Bronchial epithelial cell (primary cell): ENCODE measurements at places on chromosomes 4 and X. TPM values are rescaled to one million over a fixed set of nuclear protein-coding genes. Genes with fewer than 3 reads are reported as not detected.

DNA sequence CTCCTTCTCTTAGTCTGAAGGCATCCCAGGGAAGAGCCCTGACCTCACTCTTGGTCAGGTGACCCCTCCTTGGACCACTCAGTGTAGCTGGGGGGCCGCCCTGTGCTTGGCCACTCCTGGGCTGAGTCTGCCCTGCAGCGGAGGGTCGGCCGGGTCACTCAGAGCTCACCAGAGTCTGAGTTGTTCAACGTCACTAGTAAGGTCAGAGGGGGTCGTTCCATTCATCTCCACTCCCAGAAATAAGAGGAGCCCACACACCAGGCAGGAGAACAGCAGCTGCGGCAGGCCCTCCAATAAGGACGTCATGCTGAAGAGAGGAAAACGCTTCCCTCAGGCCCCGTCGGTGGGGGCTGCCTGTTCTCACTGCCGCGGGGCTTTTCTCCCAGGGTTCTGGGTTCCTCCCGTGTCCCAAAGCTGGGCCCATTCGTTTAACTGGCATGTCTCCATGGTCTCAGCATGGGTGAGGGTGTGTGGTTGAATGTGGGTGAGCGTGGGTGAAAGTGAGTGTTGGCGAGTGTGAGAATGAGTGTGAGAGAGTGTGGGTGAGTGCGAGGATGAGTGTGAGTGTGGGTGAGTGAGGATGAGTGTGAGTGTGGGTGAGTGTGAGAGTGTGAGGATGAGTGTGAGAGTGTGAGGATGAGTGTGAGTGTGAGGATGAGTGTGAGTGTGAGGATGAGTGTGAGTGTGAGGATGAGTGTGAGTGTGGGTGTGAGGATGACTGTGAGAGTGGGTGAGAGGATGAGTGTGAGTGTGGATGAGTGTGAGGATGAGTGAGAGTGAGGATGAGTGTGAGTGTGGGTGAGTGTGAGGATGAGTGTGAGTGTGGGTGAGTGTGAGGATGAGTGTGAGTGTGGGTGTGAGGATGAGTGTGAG, 47.7 kb downstream of the ING2 start:
- DNase-seq, result no peak

GRCh38 chrX:56729152-56729850, at the start of gene NBDY:
Gene NBDY (plus strand): TSS chrX:56729243. CDS start chrX:56729354, 111 bp downstream.
- DNase-seq, result peak; percentile 33

- DNase-seq, result peak; percentile 13
These were observed 35.3 kb upstream of the DCX start for GRCh38 chrX:111447298-111447697.

DNA sequence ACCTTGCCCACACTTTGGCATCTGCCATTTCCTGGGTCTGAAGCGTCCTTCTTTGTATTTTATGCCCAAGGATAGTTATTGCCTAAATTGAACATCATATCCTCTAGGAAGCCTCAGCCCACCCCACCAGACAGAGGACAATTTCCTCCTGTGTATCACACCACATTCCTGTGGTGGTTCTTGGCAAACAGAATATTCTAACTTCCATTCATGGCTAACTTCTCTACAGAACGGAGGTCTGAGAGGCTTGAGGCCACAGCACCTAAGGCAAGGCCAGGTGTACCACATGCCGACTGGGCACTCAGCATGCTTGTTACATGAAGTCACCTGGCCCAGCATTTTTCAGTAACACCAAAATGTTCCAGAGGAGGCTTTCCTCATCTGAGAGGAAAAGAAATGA, 42.4 kb downstream of the CD99L2 start:
- DNase-seq, result peak; percentile 84

DNA sequence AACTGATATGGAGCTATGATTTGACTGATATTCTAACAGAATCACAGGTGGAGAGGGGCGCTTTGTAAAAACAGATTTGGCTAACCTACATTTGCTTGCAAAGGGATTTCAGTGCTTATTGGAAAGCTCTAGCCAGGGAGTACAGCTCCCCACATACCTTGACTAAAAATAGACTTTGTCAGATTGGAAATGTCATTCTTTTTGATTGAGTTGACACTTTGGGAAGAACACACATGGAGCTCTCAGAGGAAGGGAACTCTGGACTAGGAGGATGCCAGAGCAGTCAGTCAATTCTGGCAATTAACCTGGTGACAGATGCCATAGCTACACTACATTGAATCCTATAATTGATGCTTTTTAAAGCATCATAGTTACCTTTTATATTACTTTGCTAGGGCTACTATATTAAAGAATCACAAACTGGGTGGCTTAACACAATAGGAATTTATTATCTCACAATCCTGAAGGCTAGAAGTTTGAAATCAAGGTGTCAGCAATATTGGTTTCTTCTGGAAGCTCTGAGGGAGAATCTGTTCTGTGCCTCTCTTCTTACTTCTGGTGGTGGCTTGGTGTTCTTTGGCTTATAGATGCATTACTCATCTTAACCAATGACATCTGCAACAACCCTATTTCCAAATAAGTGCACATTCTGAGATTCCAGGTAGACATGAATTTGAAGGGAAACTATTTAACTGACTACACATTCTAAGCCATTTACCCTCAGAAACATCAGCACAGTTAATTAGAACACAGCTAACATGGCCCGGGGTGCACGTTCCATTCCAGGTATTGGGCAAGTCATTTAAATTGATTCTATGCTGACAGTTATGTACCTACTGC, 8.4 kb upstream of the HERC3 start:
- no peak for DNase-seq

GRCh38 chr4:133910165-133910564, 291.4 kb downstream of the PABPC4L start:
- no peak for DNase-seq

- no peak for DNase-seq
These were observed 66.1 kb upstream of the CLNK start for GRCh38 chr4:10750714-10751113.

- no peak for DNase-seq
These were observed 60.6 kb upstream of the TLR2 start for GRCh38 chr4:153623491-153623890.

DNA sequence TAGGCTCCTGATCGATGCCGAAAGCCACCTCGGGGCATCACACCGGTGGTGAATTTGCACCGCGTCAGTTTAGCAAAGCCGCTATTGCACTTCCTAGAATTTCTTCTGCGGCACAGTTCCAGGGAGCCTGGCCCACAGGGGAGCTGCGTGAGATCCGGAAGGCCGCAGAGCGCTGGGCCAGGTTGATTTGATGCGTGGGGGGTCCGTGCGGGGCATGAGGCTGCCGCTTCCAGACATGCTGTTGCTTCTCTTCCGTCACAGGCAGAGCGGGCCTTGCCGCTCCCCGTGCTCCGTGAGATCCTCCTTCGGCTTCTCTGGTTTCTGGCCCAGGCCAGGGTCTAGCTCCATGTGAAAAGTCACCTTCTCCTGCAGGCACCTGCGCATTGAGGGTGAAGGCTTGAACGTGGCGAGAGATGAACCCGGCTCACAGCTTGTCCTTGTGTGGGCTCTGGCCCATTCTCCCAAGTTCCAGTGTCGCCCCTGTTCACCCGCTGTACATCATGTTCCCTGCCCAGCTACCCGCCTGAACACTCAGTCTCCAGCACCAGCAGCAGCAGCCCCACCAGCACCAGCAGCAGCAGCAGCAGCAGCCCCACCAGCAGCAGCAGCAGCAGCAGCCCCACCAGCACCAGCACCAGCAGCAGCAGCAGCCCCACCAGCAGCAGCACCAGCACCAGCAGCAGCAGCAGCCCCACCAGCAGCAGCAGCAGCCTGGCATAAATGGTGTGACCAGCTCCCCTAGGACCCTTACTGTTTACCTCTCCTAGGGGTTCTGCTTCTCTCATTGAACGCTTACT, 131.2 kb downstream of the TRIML1 start:
- no peak for DNase-seq

GRCh38 chrX:51893931-51894696, 691 bp downstream of the MAGED1 start:
- no peak for DNase-seq

- no peak for DNase-seq
These were observed 704.8 kb downstream of the ARAP2 start for GRCh38 chr4:35539404-35540055.

DNA sequence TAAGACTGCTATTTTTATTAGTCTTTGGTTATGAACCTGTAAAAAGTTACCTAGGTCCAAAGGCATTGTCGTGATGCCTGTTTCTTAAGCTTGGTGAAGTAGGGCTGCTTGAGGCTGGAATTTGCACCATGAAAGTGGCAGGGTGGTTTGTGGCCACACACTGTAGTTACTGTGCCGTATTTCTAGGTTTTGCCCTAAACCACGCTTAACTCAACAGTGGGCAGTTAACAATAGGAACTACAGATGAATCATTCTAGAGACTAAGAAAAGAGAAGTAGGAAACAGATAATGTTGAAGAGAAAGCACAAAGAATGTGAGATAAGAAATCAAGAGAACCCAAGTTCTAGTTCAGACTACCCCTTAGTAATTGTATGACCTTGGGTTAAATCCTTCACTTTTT, 11.5 kb downstream of the ETNPPL start:
- no peak for DNase-seq

GRCh38 chrX:100407784-100408712, 2.0 kb downstream of the PCDH19 start:
- DNase-seq, result no peak

DNA sequence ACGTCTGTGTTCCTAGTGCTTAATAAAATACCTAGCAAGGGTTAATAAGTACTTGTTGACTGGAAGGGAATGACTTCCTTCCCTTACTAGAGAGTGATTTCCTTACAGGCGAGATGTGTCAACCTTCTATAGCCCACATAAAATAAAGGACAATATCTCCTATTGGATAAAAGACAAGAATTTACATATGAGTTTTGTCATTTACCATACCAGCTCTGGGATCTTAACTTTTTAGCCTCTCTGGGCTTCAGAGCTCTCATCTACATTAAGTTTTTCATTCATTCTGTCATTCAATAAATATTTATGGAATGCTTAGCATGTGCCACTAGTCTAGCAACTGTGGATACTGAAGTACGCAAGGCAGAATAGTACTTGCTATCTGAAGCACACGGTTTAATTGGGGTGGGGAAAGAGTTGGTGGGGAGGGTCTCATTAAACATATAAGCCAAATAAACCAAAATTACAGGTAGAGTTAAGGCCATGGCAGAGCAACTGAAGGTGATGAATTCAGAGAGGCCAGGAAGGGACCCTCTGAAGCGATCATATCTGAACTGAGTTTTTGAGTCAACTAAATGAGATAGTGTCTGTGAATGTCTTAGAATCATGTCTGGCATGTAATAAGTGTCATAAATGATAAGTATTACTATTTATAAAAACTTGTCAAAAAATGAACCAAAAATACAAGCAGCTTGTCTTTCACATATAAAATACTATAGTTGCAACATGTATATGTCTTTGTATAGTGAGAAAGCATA, 91.6 kb upstream of the BMP2K start:
- no peak for DNase-seq

GRCh38 chrX:8418301-8418700, 46.3 kb upstream of the VCX3B start:
- DNase-seq, result no peak

DNA sequence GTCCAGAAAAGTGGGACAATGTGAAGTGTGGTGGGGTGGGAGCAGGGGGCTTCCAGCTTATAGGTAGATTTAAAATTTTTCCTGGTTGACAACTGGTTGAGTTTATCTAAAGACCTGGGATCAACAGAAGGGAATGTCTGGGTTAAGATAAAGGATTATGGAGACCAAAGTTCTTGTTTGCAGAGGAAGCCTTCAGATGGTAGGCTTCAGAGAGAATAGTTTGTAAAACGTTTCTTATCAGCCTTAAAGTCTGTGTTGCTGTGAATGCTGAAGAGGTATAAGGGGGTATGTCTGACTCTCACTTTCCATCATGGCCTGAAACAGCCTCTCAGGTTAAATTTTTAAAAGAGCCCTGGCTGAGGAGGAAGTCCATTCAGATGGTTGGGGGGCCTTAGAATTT, 20.5 kb downstream of the MGST2 start:
- DNase-seq, result no peak

DNA sequence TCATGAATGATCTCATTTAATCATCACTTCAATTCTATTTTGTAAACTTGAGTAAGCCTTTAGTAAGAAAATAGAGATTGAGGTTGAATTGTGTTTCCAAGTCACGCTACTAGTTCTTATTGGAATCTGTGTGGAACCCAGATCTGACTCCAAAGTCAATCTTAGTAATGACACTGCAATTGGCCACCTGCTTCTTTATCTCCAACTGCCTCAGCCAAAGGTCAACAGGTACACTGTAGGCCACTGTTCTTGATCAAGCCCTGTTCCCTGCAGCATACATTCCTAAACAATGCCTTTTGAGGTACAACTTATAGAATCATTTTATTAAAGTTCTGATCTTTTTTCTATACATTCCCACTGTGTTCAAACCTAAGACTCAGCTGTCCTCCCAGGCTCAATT, 45.5 kb upstream of the CXCL13 start:
- no peak for DNase-seq

- DNase-seq, result no peak
These were observed 160.9 kb upstream of the MAD2L1 start for GRCh38 chr4:120227554-120227953.

DNA sequence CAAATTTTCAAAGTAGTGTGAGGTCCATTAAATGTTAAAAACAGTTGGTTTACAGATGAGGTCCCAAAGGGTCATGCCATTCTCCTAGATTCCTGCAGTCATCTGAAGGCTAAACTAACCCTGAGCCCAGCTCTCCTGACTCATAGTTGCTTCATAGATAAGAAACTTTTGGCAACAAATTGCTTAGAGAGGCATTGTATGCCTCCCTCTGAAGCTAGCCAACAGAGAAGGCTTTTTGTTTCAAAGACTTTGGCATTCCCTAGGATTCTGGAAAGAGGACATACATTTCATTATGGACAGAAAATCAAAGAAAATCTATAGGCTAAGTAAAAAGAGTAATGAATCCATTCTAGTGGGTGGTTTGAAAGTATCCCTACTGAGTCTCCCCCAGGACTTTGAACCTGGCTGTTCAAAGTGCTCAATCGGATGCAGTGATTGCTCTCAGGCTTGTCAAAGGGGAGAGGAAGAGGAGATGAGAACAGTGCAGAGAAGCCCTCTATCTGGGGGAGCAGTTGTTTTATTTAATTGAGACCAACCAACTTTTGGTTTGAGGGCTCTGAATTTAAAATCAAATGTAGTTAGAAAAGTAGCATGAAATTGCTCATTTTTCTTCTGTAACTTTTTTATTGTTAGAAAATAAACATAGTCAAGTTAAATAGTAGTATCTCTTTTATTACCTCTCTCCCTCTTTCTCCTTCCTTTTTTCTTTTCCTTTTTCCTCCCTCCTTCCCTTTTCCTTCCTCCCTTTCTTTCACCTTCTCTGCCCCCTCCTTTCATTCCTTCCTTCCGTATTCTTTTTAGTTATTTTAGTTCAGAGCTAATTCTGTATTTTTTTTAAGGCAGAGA, 72.3 kb upstream of the ZNF518B start:
- peak; percentile 78 for DNase-seq

GRCh38 chr4:174023641-174024040, 259.8 kb downstream of the FBXO8 start:
- DNase-seq, result peak; percentile 5

Gene ERVMER34-1
- total RNA-seq, result 0.51 and 3.2 TPM in 2 replicates

Gene RNF128
- total RNA-seq, result 21.0 and 32.1 TPM in 2 replicates

Gene LRAT
- total RNA-seq, result 12.4 and 21.5 TPM in 2 replicates

Gene NCBP2L
- total RNA-seq, result not detected in 2 replicates

Gene FGFR3
- 29.0 and 133 TPM in 2 replicates for total RNA-seq

Gene PSAPL1
- total RNA-seq, result 0.26 TPM in 1 of 2 replicates, not detected in the other

Gene AWAT2
- not detected in 2 replicates for total RNA-seq

Gene NCAPG
- 0.26 TPM in 2 replicates for total RNA-seq

Gene DRP2
- not detected in 2 replicates for total RNA-seq

Gene KLHL8
- total RNA-seq, result 12.9 and 20.5 TPM in 2 replicates

Gene C4orf50
- not detected in 2 replicates for total RNA-seq

Gene SLITRK4
- under 0.01 TPM in 2 replicates for total RNA-seq

Gene NXF2B
- not detected in 2 replicates for total RNA-seq
